ENCODE measurements at places on chromosomes 3 and 15.

- DNase-seq, result no peak
Measured at GRCh38 chr15:88302373-88302772, 45.8 kb upstream of the NTRK3 start.

DNA sequence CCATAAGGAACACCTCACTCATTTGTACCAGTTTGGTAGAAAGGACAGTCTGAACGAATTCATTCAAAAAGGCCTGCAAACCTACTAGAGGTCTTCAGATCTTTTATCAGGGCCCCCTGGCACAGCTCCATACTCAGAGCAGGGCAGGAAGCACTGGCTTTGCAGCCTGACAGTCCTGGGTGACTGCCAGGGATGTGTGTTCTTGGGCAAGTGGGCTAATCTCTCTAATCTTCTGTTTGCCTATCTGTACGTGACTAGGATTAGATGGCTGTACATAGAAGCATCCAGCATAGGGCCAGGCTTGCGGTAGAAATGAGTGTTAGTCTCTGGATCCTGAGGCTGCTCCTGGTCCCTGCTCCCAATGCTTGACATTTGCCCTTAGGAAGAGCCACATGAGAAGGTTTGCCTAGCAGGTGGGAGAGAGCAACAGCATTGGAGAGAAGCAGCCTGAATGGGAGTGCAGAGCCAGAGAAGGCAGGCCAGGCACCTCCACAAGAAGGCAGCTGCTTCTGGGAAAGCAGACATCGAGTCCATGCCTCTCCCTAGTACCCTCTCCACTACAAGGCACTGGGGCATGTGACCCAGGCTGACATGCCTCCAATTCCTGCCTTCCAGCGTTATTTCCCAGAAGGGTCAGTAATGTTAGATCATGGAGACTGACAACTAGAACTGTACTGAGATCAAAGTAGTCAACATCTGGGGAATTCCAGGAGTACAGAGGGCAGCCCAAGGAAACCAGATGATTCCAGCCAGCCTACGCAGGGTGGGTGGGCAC is 1.0 kb upstream of the CXCR6 start:
- no peak for DNase-seq

DNA sequence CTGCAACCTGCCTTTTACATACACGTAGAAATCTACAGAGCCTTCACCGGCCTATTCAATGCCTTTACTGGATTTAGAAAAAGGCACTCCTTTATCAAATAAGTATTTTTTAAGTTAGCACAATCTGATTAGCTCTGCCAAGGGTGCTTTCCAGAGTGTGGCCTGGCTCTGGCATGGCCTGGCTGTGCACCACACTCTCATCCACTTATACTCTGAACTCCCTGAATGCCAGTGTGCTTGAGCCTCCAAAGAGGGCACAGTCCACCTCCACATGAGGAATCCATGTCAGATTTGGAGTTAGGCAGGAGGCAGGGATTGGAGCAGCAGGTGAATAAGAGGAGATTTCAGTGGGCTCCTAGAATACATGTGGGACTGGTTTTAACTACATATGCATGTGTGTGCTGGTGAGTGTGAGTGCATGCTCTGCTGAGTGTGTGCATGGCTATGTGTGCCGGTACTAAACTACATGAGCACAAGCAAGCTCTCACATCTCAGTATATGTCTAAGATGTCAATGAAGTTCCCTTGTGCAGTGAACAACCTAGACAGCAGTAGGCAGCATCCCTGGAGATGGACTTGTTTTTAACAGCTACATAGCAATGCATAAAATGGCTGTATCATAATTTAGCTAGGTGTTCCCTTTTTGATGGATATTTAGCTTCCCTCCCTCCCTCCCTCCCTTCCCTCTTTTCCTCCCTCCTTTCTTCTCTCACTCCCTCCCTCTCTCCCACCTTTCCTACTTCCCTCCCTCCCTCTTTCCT is 17.8 kb upstream of the ZFAND6 start:
- no peak for DNase-seq

GRCh38 chr3:59908280-59908679 is 858.5 kb upstream of the CFAP20DC start:
- DNase-seq, result no peak

- no peak for DNase-seq
Measured at GRCh38 chr3:71754610-71755253, 1.1 kb downstream of the GPR27 start.

DNA sequence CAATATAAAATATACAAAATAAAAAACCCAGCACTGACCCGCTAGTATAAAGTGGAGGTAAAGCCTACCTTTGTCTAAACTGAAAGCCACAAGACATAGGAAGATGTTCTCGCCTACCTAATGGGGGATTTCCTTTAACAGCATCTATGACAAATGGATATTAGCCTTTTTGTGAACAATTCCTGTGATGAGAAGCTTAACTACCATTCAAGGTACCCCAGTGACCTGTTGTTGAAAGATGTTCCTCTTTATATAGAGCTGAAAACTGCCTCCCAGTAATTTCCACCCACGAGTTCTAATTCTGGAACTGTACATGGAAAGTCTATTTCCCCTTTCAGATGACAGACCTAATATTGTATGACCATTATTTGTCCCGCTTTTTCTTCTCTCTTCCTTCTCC is 109.8 kb upstream of the RASGRP1 start:
- no peak for DNase-seq

DNA sequence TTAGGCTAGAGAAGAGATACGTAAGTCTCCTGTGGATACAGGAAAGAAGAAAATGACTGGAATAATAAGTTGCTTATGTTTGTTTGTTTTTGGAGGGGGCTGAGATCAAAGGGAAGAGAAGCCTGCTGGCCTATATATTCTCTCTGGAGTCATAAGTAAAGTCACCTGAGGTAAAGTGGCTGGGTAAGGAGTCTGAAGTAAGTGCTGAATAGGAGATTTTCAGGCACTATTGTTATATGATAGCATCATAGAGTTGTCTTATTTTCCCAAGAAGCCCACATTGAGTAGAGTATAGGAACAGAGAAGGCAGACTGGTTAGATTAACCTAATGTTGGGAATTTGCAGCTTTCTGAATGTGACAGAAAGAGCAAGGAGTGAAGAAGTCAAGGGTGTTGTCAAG is 10.7 kb downstream of the TBC1D23 start:
- no peak for DNase-seq

- DNase-seq, result no peak
Measured at GRCh38 chr15:58228718-58229117, 90.5 kb downstream of the AQP9 start.

GRCh38 chr3:183202004-183202722 is 39.6 kb upstream of the LAMP3 start:
- peak; percentile 23 for DNase-seq

GRCh38 chr3:194245975-194246561 is 105.1 kb downstream of the CPN2 start:
- DNase-seq, result no peak

DNA sequence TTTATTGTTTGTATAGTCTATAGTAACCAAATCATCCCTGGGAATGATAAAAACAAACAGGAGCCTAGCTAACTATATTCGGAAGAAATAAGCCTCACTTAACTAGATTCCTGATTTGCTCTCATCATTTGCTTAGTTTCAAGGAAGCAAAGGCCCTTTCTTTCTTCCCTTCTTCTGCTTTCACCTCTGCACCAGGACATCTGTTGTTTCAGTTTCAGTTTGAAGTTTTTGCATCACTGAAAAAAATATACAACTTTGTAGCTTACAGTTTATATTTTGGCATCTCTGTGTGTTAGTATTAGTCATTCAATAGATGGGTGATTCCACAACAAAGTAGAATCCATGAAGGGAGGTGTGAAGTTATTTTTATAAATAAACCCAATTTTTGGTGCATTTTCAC is 113.6 kb upstream of the SNTN start:
- DNase-seq, result no peak

GRCh38 chr15:77830051-77830468 is 197.3 kb upstream of the LINGO1 start:
- DNase-seq, result no peak

DNA sequence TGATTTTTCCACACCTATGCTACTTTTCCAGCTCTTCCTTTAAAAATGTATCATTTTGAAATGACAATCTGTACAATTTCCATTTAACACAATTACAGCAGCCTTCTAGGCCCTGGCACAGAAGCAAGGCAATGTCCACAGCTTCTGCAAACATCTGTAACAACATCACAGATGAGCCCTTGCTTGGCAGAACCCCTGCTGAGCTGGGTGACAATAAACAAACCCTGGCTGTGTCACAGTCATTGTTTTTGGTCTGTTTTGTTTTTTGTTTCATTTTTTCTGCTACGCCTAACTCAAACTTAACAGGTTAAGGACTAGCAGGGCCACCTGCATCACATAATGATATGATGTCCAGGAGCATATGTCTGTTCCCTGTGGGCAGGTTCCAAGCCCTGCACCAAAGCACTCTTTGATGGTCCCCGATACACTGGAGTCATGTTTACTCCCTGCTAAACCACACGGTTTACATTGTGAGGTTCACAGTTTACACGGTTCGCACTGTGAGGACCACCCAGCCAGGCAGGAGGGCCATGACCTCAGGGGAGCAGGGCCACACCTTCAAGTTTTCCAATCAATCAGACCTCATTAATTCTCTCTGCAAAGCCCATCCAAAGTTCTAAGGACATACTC is 186.8 kb upstream of the CHRNA7 start:
- no peak for DNase-seq

DNA sequence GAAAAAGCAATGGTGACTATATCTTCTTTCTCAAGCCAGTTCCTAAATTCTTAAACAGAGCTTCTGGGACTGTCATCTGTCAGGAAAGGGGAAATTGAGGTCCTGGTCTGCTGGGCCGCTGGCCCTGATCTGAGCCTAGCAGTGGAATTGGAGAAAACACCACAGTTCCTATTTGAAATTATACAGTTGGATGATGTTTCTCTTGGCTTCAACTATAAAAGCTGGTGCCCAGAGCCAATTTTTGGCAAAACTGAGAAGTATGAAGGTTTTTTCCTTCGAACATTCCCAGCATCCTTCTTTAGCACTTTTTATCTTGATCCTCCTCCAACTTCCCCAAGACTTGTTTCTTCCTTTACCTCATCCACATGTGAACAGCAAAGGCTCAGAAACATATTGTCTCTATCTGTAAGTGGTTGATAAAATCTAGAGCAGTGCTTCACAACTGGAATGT is 83.9 kb downstream of the CD47 start:
- no peak for DNase-seq

DNA sequence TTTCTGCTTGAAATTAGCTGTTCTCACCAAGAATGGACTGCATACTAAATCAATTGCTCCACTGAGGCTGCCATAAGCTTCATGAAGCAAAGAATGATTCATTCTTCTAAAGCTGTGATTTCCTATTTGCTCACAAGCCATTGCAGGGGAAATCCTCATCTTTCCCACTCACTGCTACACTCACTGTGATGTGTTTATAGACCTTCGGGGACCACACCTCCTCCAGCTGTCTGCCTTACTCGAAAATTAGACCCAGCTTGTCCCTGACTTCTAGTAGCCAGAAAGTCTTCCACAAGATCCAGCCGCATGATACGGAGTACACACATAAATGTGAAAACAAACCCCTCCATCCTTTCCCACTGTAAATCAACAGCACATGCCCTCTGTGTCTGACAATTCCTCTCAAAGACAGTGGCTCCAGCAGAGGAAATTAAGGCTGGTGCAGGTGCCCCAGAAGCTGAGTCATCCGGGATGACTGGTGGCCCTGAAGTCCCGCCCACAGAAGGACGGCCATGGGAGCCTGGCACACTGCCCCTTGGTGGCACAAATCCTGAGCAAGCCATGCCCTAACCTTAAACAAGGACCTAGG is 172.0 kb downstream of the STT3B start:
- peak; percentile 14 for DNase-seq

GRCh38 chr3:57793737-57794187 is 37.7 kb downstream of the SLMAP start:
- no peak for DNase-seq

DNA sequence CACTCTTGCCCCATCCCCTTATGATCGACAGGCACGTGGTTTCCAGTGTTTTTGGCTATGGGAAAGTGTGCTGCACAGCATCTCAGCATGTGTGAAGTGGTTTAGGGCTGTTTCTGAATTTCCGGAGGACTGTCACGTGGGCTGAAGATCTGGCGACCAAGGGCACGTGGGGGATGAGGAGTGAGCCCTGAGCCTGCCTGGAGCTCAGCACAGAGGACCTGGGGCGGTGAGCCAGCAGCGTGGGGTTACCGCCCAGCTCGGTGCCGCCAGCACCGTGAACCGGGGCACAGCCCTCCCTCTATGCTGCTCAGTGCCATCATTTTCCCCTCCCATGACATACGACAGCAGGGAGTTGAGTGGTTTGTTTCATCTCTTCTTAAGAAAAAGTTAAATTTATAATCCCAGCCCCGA is 150.2 kb downstream of the DNAJB8 start:
- DNase-seq, result peak; percentile 44

DNA sequence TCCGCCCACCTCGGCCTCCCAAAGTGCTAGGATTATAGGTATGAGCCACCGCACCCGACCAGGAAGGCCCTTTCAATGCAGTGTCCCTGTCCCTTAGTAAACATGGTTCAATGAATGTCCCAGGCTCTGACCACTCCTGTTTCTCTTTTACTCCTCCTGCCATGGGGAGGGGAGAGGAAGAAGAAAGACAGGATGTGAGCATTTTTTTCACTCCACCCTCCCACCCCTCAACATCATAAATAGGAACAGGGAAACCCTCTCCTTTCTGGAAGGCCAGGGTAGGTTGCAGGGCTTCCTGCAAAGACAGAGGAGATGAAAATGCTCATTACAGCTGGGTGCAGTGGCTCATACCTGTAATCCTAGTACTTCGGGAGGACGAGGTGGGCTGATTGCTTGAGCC is 7.5 kb upstream of the TATDN2 start:
- no peak for DNase-seq

DNA sequence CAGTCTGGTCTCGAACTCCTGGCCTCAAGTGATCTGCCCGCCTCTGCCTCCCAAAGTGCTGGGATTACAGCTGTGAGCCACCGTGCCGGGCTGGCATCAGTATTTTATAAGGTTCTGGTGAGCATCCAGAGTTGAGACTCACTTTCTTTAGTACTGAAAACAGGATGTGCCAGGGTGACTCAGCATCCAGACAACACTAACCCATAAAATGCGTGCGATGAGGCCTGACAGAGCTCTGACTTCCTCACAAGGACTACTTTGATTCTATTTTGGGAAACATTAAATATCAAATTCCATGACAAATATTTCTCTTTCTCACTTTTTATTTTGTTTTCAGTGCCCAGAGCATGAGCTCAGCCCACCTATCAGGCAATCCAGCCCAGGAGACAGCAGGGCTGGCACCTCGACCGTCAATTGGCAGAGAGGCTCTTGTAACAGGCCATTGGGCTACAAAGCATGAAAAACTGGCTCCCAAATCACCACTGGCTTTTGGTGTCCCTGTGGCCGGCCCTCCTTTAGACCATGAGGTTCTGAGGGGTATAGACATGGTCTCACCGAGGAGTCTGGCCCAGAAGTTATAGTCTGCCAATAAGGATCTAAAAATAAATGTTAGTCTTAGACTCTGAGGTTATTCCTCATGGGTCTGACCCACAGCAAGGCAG is 75.0 kb downstream of the FEM1B start:
- peak; percentile 37 for DNase-seq

GRCh38 chr15:24318981-24319380 is 356.6 kb upstream of the NPAP1 start:
- no peak for DNase-seq

- DNase-seq, result peak; percentile 37
Measured at GRCh38 chr15:90142216-90143165, 40.2 kb upstream of the IDH2 start.
